ENCODE measurements at places on chromosomes 16 and 17. TPM values are rescaled to one million over a fixed set of nuclear protein-coding genes. Genes with fewer than 3 reads are reported as not detected.

The RSAD1 gene
- 42.6 TPM for total RNA-seq

DNA sequence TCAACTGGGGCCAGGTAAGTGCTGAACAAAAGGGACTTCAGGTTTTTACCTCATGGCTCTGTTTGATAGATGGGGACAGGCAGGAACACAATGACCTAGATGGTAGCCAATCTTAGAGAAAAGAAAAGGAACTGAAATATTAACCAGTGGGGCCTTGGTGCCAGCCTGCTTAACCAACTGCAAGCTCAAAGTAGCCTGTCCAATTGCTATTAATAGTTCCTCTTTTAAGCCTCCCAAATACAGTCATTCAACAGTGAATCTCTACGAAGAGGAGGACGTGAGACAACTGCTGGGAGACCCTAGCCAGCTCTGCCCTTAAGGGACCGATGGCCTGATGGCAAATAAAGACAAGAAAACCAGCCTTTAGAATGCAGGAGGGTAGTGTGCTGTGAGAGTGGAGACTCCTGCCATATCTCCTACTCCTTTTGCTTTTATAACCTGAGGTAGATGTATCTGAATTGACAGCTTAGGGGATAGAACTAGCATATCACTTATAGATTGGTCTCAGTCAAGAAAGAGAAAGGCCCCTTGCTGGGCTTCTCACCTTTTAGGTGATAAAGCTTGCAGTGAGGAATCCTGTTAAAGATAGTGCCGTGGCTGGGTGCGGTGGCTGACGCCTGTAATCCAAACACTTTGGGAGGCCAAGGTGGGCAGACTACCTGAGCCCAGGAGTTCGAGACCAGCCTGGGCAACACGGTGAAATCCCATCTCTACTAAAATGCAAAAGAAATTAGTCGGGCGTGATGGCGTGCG is 28.3 kb downstream of the ARSG start:
- no peak for DNase-seq
- no peak overlapping the region for H3K27ac ChIP-seq
- no peak overlapping the region for H3K4me3 ChIP-seq
- H3K4me1 ChIP-seq = peaks cover 25% of the 10 kb centered on the region
- peaks cover 12% of the 10 kb centered on the region for H3K36me3 ChIP-seq
- H3K27me3 ChIP-seq = no peaks in the 10 kb centered on the region

DNA sequence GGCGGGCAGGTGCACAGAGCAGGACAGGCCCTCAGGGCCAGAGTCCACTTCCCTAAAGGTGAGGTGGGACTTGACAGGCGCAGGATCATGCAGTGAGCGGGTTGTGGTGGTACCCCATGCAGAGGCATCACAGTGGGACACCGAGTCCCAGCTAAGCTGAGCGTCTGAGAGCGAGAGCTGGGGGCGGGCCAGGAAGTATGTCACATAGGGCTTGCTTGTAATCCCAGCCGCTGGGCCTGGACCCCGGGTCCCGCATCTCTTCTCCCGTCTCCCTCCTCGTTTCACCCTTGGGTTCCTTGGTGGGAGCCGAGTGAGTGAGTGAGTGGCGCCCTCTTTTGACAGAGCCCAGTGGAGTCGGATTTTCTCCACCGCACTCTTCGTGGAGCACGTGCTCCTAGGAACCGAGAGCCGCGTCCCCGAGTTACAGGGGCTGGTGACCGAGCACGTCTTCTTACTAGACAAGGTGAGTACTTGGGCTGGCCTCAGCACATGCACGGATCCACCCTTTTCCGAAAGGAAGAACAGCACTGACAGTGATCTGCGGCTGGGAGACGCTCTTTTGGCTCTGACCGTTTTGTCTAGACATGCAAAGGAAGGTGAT is 50.8 kb upstream of the ENDOV start:
- no peaks in the 10 kb centered on the region for H3K27me3 ChIP-seq
- no peaks in the 10 kb centered on the region for H3K4me1 ChIP-seq
- H3K27ac ChIP-seq = no peak overlapping the region

The CAMTA2 gene
- 32.3 TPM for total RNA-seq

The ZCCHC14 gene
- total RNA-seq = 45.4 TPM

The CCL1 gene
- not detected for total RNA-seq

DNA sequence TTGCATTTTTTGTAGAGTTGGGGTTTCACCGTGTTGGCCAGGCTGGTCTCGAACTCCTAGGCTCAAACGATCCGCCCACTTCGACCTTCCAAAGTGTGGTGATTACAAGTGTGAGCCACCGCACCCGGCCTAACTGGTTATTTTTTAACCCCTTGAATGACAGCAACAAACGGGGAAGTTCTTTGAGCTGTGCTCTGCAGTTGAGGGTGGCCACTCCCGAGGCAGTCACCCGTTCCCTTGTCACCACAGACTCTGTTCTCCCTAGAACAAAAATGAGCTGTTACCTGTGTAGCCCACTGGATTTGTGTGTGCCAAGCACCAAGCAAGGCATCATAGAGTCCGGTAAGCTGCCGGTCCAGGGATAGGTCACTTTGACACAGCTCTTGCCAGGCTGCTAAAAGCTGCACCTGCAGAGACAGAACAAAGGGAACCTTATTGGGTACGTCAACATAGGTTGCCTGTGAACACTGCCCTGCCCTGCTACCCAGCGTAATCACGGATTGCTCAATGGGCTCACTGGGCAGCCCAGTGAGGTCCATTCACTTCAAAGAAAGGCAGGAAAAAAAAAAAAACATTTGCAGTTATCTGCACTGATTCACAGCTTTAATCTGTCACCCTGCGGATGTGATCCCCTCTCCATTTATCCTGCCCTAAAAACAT is 19.6 kb downstream of the COG7 start:
- peaks cover 21% of the 10 kb centered on the region for H3K36me3 ChIP-seq
- no peak for DNase-seq
- H3K27me3 ChIP-seq = no peaks in the 10 kb centered on the region
- no peak overlapping the region for H3K4me3 ChIP-seq

DNA sequence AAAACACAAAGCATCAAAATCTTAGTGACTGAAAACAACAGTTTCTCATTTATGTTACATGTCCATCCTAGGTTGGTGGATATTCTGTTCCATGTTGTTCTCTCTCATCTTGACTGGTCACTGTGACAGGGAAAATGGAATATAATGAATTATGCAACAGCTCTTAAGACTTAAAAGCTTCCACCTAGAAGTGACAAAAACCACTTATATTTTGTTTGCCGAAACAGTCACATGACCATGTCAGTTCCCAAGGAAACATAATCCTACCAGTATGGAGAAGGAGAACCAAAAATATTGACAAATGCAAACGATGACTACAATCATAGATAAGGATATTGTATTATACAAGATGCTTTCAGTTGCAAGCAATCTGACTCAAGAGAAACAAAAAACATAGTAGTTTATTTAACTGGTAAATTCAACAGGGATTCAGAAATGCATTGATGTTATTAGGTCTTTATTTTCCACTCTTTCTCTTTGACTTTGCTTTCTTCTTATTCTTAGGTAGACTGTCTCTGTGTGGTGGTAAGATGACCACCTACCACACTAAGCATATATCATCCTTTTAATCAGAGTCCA is 103.8 kb downstream of the SSH2 start:
- H3K27me3 ChIP-seq = no peaks in the 10 kb centered on the region
- H3K27ac ChIP-seq = no peak overlapping the region
- H3K36me3 ChIP-seq = no peaks in the 10 kb centered on the region
- no peak overlapping the region for H3K4me3 ChIP-seq

GRCh38 chr17:63626551-63627180 is 4.4 kb downstream of the MAP3K3 start:
- H3K27ac ChIP-seq = no peak overlapping the region
- no peaks in the 10 kb centered on the region for H3K27me3 ChIP-seq
- DNase-seq = no peak
- peaks cover 19% of the 10 kb centered on the region for H3K4me1 ChIP-seq
- no peak overlapping the region for H3K4me3 ChIP-seq

- H3K4me1 ChIP-seq = peaks cover 3% of the 10 kb centered on the region
- H3K4me3 ChIP-seq = no peak overlapping the region
- H3K36me3 ChIP-seq = no peaks in the 10 kb centered on the region
- no peak overlapping the region for H3K27ac ChIP-seq
- DNase-seq = no peak
Measured at GRCh38 chr16:22380529-22380928, 6.1 kb upstream of the CDR2 start.

GRCh38 chr16:1929105-1929504 is 10.9 kb upstream of the HS3ST6 start:
- DNase-seq = no peak
- no peak overlapping the region for H3K27ac ChIP-seq
- no peaks in the 10 kb centered on the region for H3K4me1 ChIP-seq
- no peaks in the 10 kb centered on the region for H3K36me3 ChIP-seq

DNA sequence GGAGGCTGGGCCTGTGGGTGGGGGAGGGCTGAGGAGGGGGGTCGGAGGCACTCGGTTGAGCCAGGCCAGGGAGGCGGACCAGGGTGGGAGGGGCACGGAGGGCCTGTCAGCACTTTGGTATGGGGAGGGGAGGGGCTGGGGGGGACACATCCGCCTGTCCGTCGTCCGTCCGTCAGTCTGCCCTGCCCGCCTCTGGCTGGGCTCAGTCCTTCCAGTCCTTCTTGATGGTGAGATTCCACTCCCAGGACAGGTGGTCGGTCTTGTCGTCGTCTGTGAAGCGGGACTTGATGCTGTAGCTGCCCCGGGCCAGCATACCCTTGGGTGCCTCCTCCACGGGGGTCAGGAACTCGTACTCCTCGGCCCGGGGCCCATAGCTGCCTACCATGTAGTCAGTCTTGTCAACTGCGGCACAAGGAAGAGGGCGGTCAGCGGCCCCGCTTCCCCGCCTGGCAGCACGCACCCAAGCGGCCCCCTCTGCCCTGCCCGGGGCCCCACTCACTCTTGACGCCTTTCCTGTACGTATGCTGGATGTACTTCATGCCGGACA is 2.4 kb downstream of the ARHGDIA start:
- H3K4me3 ChIP-seq = peak overlapping the region; percentile 75
- H3K36me3 ChIP-seq = peaks cover 94% of the 10 kb centered on the region
- no peak for DNase-seq
- H3K27me3 ChIP-seq = no peaks in the 10 kb centered on the region

The GAS2L2 gene
- total RNA-seq = not detected

DNA sequence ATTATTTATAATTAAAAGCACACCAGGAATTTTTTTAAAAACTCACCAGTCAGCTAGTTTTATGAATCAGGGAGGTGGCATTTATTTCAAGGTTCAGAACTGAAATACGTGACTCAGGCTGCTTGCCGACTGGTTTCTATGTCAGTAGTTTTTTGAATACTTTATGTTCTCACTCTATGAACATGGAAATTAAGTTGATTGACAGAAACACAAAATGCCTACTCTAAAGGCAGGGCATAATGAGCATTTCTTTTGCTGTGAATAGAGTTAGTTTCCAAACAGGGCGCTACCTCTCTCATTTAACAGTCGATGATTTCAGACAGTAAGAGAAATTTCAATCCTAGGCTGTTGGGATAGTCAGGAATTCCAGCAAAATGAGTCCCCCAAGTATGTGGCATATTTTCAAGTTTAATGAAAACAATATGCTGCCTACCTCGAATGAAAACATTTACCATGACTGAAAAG is 6.7 kb downstream of the HS3ST3B1 start:
- no peak overlapping the region for H3K4me3 ChIP-seq
- peaks cover 10% of the 10 kb centered on the region for H3K36me3 ChIP-seq
- no peak for DNase-seq
- H3K4me1 ChIP-seq = no peaks in the 10 kb centered on the region
- peaks cover 47% of the 10 kb centered on the region for H3K27me3 ChIP-seq
- H3K27ac ChIP-seq = no peak overlapping the region

GRCh38 chr16:70493802-70494201 is 29.6 kb downstream of the COG4 start:
- H3K27ac ChIP-seq = no peak overlapping the region
- no peaks in the 10 kb centered on the region for H3K27me3 ChIP-seq
- H3K4me1 ChIP-seq = no peaks in the 10 kb centered on the region
- no peak for DNase-seq
- peaks cover 31% of the 10 kb centered on the region for H3K36me3 ChIP-seq

DNA sequence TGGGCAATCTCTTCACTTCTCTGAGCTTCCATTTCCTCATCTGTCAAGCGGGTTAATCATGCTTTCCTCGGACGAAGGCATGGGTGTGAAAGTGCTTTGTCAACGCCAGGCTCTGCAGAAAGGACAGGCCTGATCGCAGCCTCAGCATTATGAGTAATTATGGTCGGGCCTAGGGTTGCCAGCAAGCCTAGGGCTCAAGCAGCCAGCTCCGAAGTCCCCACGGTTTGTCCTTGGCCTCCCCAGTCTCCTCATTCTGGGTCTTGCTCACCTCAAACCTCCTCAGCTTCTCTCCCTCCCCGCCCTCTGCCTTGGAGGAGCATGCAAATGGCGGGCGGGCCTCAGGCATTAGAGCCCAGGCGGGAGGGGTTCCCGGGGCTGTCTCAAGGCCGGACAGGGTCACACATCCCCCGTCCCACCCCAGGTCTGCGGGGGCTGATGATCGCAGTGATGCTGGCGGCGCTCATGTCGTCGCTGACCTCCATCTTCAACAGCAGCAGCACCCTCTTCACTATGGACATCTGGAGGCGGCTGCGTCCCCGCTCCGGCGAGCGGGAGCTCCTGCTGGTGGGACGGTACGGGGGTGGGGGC is 10.2 kb upstream of the FAM83G start:
- H3K4me3 ChIP-seq = no peak overlapping the region
- H3K27ac ChIP-seq = no peak overlapping the region
- no peaks in the 10 kb centered on the region for H3K36me3 ChIP-seq
- peaks cover 16% of the 10 kb centered on the region for H3K4me1 ChIP-seq

DNA sequence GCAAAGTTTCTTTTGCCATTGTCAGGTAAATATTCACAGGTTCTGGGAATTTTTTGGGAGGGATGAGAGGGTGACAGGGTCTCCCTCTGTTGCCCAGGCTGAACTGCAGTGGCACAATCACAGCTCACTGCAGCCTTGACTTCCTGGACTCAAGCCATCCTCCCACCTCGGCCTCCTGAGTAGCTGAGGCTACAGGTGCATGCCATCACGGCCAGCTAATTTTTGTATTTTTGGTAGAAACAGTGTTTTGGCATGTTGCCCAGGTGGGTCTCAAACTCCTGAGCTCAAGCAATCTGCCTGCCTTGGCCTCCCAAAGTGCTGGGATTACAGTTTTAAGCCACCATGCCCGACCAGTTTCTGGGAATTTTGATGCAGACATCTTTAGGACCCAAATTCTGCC is 53.0 kb downstream of the IQCK start:
- no peaks in the 10 kb centered on the region for H3K27me3 ChIP-seq
- H3K36me3 ChIP-seq = peaks cover 11% of the 10 kb centered on the region
